ENCODE measurements at places on chromosomes 2 and 18. TPM values are rescaled to one million over a fixed set of nuclear protein-coding genes. Genes with fewer than 3 reads are reported as not detected.

LRRTM4 gene
- not detected for total RNA-seq

CCDC74B gene
- 2.2 TPM for total RNA-seq

FOXI3 gene
- total RNA-seq = not detected

SLC11A1 gene
- 0.05 TPM for total RNA-seq

GAL3ST2 gene
- not detected for total RNA-seq

CDH2 gene
- total RNA-seq = 1.8 TPM

C1QL2 gene
- total RNA-seq = not detected

OTOS gene
- not detected for total RNA-seq

RNF138 gene
- 36.7 TPM for total RNA-seq

C2orf81 gene
- 0.17 TPM for total RNA-seq

NT5DC4 gene
- not detected for total RNA-seq

ZBTB7C gene
- total RNA-seq = under 0.01 TPM

AGAP1 gene
- total RNA-seq = 10.2 TPM

HOXD13 gene
- total RNA-seq = under 0.01 TPM

SAG gene
- 0.19 TPM for total RNA-seq

ASXL3 gene
- total RNA-seq = 0.05 TPM

CLIP4 gene
- total RNA-seq = 9.5 TPM

HOXD12 gene
- total RNA-seq = not detected

CDCA7 gene
- 13.2 TPM for total RNA-seq

SULT1C4 gene
- 76.7 TPM for total RNA-seq

KCNE4 gene
- total RNA-seq = 1.2 TPM

ELOA2 gene
- not detected for total RNA-seq

POTEC gene
- not detected for total RNA-seq

OTX1 gene
- total RNA-seq = 0.34 TPM

FAM161A gene
- total RNA-seq = 2.0 TPM

LBH gene
- total RNA-seq = 49.9 TPM

CAVIN2 gene
- 571 TPM for total RNA-seq

CHRNA1 gene
- 0.51 TPM for total RNA-seq

MOGAT1 gene
- not detected for total RNA-seq

GTF3C2 gene
- 37.4 TPM for total RNA-seq

KCNS3 gene
- total RNA-seq = 1.5 TPM
